ENCODE measurements at places on chromosomes 12 and 14.

DNA sequence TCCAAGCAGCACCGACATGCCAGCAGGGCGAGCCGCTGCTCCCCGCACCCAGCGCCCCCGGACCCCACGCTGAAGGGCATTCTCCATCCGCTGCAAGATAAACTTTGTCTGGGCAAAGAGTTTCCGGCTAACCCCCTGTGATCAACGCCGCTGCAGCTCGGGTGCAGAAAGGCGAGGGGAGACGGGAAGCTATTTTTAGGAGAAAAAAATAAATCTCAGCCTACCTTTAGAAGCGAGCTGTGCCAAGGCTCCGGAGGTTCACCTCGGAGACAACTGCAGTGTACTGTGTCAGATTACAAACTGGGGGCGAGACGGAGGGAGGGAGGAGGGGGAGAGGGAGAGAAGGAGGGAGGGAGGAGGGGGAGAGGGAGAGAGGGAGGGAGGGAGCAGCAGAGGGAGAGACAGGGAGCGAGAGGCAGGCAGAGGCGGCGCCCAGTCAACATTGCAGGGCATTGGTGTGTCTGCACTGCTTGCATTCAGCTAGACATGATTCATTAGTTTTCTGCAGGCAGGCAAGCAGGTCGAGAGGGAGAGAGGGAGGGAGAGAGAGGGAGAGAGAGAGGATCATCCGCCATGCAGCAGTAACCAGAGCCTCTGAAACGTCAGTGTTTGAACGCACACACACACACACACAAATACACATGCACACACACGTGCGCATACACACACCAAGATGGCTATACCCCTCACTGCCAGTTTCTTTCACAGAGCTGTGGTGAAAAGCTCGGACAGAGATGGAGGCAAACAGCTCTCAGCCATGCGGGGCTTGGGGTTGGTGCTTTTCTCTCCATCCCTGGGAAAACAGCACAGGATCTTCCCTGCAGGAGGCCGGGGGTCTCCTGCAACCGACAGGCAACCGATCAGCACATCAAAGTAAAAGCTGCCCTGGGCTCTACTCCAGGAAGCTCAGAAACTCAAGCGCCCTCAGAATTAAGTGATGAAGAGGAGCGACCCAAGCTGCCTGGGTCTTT is at the start of gene RIMBP2:
TSS of gene RIMBP2 (minus strand) at position 302 of the 971 bp plus-strand sequence. CDS start 237,286 bp downstream, outside the sequence.
- DNase-seq: peak; percentile 68

- DNase-seq: peak; percentile 46
These were observed 471.6 kb upstream of the FOXG1 start for GRCh38 chr14:28294834-28295440.

GRCh38 chr12:9707864-9708808 is 24.8 kb downstream of the CLECL1 start:
- peak; percentile 55 for DNase-seq

DNA sequence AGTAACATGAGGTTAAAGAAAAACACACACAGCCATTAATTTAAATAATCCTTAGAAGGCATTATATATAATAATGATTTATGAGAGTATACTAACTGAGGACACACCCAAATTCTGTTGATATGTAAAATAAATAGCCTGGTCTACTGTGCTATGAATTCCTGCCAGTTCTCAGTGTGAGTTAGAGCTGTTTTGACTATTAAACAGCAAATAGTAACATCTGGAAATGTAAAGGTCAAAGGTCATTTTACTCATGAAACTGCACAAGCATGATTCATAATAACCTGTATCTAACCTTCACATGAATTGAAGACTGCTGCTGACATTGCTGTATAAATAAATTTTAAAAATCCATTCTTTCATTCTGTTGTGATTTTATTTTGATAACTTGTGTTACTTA is 966.7 kb downstream of the SLC6A15 start:
- DNase-seq: peak; percentile 32

GRCh38 chr14:77279719-77280118 is 8.7 kb upstream of the NGB start:
- no peak for DNase-seq

DNA sequence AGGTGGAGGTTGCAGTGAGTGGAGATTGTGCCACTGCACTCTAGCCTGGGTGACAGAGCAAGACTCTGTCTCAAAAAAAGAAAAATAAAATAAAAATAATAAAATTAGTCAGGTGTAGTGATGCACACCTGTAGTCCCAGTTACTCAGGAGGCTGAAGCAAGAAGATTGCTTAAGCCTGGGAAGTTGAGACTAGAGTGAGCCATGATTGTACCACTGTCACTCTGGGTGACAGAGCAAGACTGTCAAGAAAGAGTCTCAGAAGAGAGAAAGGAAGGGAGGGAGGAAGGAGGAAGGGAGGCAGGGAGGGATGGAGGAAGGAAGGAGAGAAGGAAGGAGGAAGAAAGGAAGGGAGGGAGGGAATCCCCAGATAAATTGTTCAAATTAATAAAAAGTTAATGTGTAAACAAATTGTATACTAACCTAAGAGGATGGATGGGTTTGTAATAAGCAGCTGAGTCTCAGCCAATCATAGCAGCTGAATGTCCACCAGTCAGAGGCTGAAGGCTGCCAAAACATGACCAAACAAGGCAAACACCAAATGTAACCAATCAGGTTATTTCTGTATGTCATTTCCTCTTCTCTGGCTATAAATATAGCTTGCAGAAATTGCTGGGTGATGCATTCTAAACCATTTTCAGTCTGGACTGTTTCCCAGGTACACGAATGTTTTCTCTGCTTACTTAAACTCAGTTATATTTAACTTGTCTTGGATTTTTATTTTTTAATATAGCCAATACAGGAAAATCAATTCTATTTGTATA is 6.1 kb upstream of the CDCA4 start:
- DNase-seq: peak; percentile 43

- DNase-seq: peak; percentile 26
These were observed 684.3 kb downstream of the TMEM121 start for GRCh38 chr14:106210650-106211049.

DNA sequence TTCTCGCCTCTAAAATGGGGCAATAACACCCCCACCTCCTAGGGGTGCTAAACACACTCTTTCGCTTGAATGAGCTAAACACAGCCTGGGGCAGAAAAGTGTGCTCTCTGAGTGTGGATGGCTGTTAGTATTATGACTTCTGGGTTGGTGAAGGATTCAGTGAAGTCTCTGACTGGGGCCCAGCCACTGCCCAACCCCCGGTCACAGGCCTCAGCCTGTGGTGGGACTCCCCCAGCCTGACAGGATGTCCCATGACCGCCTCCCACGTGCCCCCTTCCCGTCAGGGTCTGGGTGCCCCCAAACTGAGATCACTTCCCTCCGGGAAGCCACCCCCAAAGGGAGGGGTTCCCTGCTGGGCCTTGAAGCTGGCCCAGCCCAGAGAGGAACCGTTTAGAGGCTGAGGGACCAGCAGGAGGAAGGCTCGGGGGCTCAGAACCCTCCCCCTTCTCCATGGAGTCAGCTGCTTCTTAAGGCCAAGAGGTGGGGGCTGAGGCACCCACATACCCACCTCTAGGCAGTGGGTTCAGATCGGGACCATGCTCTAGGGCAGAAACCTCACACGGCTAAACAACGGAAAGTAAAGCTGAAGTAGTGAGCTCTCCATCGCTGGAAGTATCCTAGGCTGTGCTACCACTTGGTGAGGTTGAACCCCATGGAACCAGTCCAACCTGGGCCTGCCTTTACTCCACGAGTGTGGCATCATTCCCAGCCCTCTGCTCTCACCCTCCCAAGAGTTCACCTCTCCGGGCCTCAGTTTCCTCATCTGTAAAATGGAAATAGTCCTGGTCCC is 13.8 kb downstream of the DTX1 start:
- DNase-seq: no peak

Measured in SW480 (cell line).